ENCODE measurements at places on chromosomes 3 and 15.

GRCh38 chr3:42545284-42545900 lies 36.4 kb downstream of the SEC22C start:
- DNase-seq: no peak

GRCh38 chr3:126356373-126357264 lies 589 bp downstream of the KLF15 start:
- DNase-seq: no peak

DNA sequence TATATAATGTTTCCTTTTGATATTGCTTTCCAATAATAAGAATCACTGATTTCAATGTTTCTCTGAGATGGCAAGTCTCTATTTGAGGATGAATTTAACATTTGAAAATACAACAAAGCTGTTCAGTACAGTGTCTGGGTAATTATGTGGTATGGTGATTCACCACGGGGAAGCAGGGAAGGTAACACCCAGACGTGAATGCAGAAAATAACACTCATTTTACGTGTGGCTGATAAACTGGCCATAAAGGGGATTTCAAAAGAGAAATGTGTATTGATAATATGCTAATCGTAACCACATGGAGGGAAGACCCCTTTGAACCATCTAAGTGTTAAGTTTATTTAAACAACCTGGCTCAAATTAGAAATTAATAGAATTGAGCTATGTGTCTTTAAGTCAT lies 344.6 kb downstream of the GRM7 start:
- DNase-seq: no peak

DNA sequence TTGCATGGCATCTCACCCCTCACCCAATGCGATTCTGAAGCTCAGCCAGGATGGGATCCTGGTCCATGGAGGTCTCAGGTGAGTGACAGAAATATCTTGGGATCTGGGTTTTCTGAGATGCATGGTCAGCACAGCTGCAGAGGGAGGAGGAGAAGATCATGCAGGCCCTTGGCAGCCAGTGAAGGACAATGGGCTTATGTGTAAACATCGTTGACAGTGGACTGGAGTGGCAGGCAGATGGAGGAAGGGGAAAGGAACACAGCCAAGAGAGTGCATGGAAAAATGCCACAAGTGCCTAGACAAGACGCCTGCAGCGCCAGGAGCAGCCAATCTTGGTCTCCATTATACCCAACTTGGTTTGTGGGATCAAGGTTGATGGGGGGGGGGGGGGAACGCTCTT lies 347.9 kb downstream of the MCTP2 start:
- DNase-seq: no peak

GRCh38 chr3:86578071-86578470 lies 412.9 kb downstream of the VGLL3 start:
- no peak for DNase-seq

GRCh38 chr3:49030321-49030720 lies 1.1 kb upstream of the IMPDH2 start:
- no peak for DNase-seq

GRCh38 chr3:71885006-71885405 lies 100.1 kb upstream of the PROK2 start:
- DNase-seq: no peak

DNA sequence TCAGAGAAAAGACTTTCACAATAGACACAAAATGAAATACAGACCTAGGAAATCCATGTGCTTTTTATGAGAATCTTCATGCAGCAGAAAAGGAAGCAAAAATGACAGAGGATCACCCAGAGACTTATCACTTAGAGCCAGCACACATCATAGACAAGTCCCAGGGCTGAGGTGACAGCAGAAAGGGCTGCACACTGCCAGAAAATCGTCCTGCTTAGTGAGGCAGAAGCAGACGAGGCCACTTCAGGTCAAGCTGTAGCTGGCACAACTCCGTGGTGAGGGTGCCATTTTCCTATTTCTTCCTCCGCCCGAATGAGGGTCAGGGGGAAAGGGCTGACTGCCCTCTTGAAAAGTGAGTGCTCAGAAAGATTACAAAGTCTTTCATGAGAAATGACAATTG lies 95.9 kb upstream of the TNIK start:
- no peak for DNase-seq

DNA sequence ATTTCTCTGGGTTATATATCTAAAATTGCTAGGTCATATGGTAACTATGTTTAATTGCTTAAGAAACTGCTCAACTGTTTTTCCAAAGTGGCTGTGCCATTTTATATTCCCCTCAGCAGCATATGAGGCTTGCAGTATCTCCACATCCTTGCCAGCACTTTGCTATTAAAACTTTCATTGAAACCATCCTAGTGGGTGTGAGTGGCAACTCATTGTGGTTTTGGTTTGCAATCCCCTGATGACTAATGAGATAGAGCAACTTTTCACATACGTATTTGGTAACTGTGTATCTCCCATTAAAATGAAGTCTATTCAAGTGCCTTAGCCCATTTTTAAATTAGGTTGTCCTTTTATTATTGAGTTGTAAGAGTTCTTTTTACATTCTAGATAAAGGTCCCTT lies 17.3 kb downstream of the KPNA1 start:
- no peak for DNase-seq

DNA sequence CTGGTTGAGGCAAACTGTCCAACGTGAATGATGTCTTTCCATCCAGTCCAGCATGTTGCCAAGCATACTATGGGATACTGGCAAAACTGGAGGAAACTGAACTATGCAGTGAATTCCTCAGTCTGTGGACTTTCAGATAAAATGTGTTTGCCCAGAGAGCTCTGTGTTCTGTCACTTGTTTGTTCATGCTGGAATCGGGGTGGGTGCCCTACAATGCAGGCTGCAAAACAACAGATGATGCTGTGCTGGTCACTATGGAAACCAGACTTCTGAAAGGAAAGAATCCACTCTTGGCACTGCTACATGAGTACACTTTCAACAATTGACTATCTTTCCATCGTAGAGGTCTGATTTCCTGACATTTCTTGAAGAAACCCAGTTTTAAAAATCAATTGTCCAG lies 272.5 kb upstream of the ARHGEF26 start:
- DNase-seq: no peak

DNA sequence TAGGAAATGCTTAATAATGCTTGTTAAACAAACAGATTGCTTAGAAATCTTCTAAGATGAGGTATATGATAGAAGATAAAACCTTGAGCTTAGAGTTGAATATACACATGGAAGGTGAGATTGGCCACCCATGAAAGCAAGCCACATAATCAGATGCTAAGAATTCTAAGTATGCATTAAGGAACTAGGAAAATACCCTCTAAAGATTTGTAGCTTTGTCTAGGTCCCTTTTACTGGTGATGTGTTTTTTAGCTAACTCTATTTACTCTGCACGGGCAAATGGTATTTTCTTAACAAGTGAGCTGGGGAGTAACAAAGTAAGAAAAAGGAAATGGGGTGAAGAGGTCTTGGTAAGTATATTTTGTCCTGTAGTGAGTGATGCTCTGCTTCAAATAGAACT lies 310.3 kb downstream of the OXSM start:
- no peak for DNase-seq

- no peak for DNase-seq
These were observed 51.4 kb downstream of the SSUH2 start for GRCh38 chr3:8593021-8593827.

GRCh38 chr15:93001881-93002280 lies 87.1 kb downstream of the RGMA start:
- DNase-seq: no peak

GRCh38 chr15:64462492-64462891 lies 2.1 kb downstream of the ZNF609 start:
- no peak for DNase-seq

GRCh38 chr3:150588027-150588830 lies 14.9 kb upstream of the SELENOT start:
- DNase-seq: no peak

- DNase-seq: no peak
These were observed 20.2 kb upstream of the UTS2B start for GRCh38 chr3:191350396-191351090.

- DNase-seq: no peak
These were observed 202.1 kb downstream of the NLGN1 start for GRCh38 chr3:173599673-173600072.

GRCh38 chr3:39601241-39601640 lies 133.8 kb downstream of the MOBP start:
- no peak for DNase-seq

GRCh38 chr3:95815828-95816227 lies 998.6 kb upstream of the EPHA6 start:
- DNase-seq: no peak

GRCh38 chr3:152742368-152743347 lies 92.3 kb upstream of the P2RY1 start:
- DNase-seq: no peak

GRCh38 chr15:33675246-33675645 lies 293.1 kb upstream of the CHRM5 start:
- DNase-seq: peak; percentile 3

GRCh38 chr15:90327311-90327710 lies 24.8 kb upstream of the ZNF774 start:
- DNase-seq: no peak

DNA sequence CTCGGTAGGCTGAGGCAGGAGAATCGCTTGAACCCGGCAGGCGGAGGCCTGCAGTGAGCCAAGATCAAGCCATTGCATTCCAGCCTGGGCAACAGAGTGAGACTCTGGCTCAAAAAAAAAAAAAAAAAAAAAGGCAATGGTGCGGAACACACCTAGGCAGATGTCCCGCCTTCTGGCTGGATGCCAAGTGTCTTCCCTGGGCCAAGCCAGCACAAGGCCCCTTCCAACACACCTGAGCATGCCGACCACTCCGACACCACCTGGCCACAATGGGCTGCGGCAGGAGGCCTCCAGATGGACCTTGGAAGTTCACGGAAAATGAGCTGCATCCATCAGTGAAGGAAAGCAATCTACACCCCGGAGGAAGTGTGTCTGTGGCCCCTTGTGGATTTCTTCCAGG lies 19.0 kb downstream of the NUP210 start:
- no peak for DNase-seq

DNA sequence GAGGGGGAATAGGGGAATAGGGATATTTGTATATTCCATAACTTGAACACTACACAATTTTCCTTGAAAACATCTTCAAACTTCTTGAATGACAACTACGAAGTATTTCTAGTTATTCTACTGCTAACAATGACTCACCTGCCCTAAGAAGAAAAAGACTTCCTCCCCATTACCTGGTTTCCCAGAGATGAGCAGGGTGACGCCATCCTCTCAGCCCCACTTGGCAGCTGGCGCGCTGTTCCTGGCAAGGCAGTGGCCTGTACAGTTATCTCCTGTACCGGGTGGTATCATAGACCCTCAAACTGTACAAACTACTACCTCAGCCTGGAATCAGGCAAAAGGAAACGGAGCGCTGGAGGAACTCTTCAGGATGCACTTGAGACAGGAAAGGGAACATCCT lies 10.4 kb downstream of the WDR82 start:
- DNase-seq: no peak

DNA sequence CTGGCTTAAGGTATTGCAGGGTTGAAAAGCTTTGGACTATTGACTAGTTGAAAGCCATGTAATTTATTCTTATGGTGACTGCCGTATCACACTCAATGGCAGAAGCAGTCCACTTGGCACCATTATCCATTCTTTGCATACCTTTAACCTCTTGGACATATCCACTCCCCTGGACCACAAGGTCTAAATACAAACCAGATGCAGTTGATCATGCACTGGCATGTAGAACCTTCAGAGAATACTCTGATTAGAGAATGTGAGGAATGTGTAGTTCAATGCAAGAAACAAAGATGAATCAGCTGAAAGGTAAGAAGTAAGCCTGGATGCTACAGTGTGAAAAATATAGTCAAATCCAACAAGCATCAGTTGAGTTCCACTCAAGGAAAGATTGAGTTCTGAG lies 93.1 kb downstream of the FRMD5 start:
- no peak for DNase-seq

GRCh38 chr3:111103807-111104206 lies 32.2 kb downstream of the NECTIN3 start:
- no peak for DNase-seq

- DNase-seq: no peak
These were observed 19.5 kb upstream of the COMMD2 start for GRCh38 chr3:149771652-149772271.

DNA sequence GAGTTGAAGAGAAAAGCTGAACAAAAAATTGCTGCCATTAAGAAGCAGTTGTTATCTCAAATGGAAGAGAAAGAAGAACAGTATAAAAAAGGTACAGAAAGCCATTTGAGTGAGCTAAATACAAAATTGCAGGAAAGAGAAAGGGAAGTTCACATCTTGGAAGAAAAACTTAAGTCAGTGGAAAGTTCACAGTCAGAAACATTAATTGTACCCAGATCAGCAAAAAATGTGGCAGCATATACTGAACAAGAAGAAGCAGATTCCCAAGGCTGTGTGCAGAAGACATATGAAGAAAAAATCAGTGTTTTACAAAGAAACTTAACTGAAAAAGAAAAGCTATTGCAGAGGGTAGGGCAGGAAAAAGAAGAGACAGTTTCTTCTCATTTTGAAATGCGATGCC lies 152.4 kb upstream of the LRRFIP2 start:
- DNase-seq: no peak

DNA sequence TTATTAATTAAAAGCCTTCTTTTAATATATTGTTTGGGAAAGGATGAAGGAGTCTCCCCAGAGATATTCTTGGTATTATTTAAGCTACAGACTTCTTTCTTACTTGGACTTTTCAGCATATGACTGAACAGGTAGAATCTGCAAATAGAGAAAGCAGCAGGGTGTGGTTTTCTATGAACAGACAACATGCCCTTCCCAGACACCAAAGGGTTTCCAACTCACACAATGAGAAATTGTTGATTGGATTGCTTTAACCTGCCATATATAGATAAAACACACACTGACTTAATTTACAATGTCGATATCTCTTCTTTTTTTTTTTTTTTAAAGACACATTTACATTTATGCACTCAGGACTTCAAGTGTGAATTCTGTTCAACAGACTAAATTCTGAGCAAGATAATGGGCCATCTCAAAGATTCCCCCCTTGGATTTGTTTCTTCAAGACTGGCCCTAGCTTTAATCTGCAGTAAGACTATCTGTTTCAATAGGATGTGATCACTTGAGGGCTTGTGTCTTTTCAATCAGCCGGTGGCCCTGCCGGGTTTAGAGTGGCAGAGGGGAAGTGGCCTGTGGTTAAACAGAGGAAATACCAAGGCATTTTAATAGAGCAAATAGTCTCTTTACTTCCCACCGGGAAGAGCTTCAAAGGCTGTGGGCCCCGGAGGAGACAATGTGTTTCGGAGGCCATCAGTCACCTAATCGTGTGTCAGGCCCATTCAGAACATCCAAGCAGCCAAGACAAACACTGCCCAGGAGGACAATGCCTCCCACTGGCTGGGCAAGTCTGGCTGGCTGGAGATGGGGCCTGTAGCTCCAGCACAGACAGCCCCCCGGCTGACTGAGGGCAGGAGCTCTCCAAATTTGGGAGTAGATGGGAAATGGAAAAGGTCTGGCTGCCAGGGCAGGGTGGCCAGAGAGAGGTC lies 6.1 kb downstream of the IL17RD start:
- no peak for DNase-seq

GRCh38 chr15:83030021-83030420 lies 18.6 kb upstream of the C15orf40 start:
- no peak for DNase-seq

DNA sequence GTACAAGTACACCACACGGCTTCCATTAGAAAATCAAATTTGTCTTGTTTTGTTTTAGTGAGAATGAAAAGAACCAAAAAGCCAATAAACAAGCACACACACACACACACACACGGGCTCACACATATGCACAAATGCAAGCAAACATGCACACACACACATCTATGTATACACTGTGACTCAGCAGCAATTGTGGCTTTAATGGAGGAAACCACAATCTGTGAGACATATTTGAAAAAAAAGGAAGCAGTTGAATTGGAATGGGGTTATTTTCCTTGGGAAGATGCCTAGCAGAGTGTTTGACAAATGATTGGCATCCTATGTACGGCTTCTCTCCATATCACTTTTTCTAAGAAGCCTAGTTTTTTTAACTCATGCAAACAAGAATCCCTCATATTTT lies 201.1 kb upstream of the ARRDC4 start:
- no peak for DNase-seq
